ENCODE measurements at places on chromosomes 2 and 18.

DNA sequence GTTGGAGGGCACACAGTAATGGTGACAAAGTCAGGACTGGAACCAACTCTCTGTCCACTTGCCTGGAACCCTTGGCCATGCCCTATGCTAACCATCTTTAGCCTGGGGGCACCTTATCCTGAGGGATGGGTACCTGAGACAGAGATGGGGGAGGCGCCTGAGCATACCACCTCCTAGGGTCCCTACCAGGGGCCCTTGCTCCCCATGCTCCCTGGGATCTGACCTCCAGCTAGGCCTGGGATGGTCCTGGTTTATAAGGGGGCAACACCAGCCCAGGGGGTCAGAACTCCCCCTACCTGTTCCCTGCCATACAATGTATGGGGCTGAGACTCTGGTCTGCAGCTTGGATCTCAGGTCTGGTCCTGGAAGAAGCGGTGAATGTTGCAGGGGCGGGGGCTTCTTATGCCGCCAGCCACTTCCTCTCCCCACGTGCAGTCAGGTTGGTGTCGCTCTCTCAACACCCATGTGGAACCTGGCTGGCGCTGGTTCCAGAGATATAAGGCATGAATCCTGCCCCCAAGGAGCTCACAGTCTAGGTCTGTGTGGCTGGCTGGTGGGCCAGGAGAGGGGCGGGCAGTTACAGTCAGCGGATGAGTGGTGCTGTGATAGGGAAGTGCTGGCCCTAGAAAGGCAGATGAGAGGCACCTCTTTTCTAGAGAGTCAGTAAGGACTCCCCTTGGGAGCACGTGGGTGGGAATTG is 3.8 kb upstream of the TOGARAM2 start:
- no peak for DNase-seq

- no peak for DNase-seq
Measured at GRCh38 chr2:81645745-81646301, 1341.3 kb upstream of the LRRTM1 start.

DNA sequence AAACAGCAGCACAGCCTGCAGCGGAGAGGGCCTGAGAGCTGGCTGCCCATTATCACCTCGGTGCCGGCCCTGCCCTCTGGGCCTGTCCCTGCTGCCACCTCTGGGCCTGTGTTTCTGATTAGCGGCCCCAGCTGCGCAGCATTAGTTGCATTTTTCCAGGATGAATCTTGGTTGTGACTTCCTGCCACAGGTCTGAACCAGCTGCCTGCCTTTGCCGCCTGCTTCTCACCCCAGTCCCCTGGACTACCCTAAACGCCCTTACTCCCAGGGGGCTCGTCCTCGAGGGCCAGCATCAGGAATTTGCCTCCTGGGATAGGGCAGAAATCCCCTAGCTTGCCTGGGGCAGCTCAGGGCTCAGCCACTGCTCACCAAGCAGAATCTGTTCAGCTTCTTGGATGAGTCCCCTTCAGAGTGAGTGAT is 342.8 kb downstream of the DYSF start:
- DNase-seq = no peak

GRCh38 chr18:50602466-50602865 is 42.6 kb downstream of the MAPK4 start:
- no peak for DNase-seq

DNA sequence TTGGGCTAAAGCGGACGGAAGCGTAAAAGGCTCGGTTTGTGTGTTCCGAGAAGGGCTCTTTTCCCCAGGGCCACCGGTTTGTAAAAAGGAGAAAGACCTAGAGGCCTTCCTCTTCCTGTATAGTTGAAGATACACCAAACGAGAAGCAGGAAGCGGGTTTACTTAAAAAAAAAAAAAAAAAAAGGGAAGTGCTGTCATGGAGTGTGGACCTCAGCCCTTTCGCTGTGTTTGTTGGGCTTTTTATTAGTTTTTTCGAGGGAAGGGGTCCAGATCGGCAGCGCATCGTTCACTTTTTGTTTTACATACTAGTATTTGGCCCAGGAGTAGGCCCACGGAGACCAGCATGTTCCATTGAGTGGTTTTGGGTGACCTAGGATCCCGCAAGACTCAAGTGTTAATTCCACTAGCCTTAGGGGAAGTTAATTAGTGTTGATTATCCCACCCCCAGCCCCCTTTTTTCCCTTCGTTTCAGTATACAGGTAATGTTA is 676 bp downstream of the ACTR2 start:
- peak; percentile 76 for DNase-seq

DNA sequence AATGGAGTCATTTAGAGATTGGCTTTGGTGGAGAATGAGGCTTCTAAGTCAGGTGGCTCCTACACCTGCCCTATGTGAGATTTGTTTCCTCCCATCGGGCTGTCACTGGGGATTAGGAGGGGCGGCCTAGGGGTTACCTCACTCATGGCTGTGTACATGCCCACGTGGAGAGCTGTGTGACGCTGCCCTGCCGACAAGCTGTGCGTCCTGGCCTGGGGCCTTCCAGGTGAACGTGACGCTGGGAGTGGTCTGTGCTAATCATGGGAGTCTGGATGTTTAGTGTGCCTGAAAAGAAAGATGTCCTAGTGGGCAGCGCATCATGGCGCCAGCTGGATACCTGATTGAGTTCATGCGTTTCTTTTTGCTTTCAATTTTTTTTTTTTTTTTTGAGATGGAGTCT is 14.0 kb downstream of the ASB1 start:
- DNase-seq = no peak

GRCh38 chr2:173520918-173521317 is 166.2 kb downstream of the CDCA7 start:
- DNase-seq = no peak

DNA sequence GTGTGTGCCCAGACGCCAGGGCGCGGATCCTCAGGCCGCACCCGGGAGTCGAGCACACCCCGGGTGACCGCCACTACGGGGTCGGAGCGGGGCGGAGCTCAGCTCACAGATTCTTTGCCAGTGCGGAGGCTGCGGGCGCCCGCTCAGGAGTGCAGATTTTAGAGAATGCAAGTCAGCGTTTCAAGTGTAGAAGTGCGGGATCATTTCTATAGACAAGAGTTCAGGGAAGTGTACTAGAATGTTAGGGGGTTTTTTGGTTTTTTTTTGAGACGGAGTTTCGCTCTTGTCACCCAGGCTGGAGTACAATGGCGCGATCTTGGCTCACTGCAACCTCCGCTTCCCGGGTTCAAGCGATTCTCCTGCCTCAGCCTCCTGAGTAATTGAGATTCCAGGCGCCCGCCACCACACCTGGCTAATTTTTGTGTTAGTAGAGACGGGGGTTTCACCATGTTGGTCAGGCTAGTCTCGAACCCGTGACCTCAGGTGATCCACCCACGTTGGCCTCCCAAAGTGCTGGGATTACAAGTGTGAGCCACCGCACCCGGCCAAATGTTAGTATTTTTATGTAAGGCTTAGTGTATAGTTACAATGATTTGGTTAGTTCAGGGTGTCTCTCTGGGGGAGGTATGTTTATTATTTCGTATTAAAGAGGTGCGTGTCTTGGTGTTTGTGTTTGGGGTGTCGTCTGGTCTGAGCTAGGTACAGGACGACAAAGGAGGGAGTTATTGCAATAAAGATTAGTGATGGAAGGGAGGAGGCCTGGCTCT is 619 bp upstream of the FAM168B start:
- DNase-seq = peak; percentile 89

DNA sequence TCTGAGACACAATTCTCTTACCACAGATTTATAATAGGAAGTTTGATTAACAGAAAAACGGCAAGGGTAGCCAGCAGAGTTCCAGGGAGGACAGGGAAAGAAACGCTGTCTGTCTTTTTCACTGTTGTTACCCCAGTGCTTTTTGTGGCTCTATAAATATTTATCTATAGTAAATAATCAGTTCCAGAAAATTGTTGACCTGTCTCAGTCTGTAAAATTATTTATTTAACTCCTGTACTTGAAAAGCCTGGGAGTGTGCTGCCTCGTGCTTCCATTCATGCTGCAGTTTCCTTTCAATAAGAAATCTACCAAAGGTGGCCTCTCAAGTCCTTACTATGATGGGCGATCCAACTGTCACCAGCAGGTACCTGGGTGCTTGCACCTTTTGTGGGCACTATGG is 102.9 kb downstream of the ETAA1 start:
- no peak for DNase-seq

GRCh38 chr18:10015288-10015701 is 101.5 kb downstream of the VAPA start:
- no peak for DNase-seq

DNA sequence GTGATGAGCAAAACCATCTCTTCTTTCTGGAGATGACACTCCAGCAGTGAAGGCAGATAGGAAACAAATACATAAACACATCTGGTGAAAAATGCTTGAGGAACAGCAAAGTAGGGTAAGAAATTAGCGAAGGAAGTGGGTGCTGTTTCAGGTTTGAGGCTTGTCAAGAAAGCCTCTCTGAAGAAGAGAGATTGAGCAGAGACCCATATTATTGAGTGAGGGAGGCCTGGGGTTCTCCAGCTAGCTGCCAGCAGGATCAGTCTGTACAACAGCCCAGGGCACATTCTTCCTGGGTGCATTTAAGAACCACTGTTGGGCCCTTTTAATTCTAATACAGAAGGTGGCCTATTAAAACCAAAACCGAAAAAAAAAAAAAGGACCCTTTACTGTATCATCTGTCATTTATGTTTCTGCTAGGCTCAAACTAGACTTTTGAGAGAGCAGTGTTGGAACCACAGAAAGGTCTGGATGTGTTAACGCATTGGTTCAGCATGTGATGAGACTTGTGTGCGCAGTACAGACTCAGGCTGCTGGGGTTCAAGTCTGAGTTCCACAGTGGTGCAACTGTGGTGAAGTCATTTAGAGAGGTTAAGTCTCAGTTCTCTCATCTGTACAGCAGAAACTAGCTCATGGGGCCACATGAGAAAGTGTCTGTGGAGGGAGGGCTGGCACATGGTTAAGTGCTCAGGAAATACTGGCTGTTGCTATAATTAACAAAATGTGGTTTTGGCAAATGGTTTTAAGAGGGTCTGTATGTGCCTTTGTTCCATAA is 28.9 kb downstream of the MGAT5 start:
- no peak for DNase-seq

GRCh38 chr2:101803945-101804696 is 106.6 kb downstream of the MAP4K4 start:
- DNase-seq = no peak

GRCh38 chr2:13009027-13009642 is 292.4 kb downstream of the TRIB2 start:
- DNase-seq = no peak

DNA sequence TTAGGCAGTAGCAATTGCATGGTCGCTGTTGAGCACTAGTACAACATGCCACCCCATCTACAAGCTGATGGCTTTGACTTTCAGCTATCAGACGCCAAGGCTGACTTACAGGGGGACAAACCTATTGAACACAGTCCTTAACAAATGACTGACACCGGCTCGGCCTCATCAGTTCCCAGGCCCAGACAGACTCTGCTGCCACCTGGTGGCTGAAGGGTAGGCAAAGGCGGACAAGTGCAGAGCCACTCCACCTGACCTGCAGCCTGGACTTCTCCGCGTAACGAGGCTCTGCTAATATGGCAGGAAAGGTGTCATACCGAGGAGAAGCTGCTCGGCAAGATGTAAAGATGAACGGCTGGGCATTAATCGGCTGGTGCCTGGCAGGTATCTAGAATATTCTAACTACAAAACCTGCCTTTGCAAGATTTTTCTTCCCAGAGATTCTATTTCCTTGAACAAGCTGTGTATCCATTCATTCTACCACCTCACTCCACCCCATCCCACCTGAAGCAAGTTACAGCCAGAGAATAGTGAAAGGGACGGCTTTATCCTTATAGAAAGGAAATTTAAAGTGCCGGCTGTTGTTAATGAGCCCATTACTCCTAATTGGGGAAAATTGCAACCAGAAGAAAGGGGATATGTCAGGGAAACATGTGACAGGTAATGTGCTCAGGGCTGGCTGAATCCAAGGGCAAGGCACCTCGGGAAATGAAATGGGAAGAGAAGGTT is 67.4 kb downstream of the STEAP3 start:
- peak; percentile 95 for DNase-seq

DNA sequence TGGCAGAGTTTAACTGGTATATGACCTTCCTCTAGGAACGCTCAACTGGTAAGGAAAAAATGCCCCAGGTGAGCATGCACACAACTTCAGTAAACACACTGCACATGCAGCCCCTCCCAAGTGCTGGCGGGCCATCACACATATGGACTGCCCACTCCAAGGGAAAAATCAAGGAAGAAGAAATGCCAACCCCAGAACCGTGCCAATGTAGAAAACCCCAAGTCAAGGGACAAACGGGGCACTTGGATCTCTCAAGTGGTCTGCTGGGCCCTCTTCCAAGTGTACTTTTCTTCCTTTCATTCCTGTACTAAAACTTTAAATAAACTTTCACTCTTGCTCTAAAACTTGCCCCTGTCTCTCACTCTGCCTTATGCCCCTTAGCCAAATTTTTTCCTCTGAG is 76.4 kb upstream of the ACVR1 start:
- no peak for DNase-seq

- no peak for DNase-seq
Measured at GRCh38 chr2:161578998-161579397, 45.2 kb upstream of the SLC4A10 start.

- peak; percentile 54 for DNase-seq
Measured at GRCh38 chr2:36357847-36358659, 2.5 kb downstream of the CRIM1 start.

GRCh38 chr18:76252139-76252538 is 242.9 kb downstream of the ZNF516 start:
- DNase-seq = no peak

DNA sequence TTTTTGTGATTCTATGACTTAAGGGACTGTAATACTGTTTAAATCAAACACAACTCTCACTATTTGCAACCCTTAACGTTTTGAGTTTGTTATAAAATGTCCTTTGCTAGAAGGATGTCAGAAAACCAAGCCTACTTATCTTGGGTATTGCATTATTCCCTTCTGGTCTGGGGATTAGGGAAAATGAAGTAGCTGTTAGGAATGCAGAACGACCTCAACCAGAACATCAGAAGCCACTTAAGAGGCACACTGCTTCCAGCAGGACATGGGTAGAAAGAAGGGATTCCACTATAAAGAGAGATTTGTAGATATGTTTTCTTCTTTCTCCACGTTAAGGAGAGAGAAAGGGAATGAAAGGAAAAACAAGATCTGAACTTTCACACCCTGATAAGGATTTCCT is 101.2 kb downstream of the SETBP1 start:
- DNase-seq = no peak

DNA sequence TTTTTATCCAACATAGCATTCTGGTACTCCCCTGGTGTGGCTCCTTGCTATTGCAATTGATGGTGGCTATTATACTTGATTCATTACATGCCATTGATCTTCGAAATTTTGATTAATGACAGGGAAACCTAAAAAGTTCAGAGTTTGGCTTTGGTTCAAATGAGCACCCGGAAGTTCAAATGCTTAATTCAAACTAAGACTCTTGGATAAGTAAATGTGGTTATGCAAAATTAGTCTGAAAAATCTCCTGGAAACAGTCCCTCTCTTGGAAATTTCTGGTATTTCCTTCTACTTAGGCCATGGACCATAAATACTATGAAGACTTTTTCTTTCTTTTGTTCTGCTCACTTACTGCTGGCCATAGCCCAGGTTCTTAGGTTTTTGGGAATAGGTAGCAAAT is 65.3 kb upstream of the SMIM21 start:
- DNase-seq = no peak

DNA sequence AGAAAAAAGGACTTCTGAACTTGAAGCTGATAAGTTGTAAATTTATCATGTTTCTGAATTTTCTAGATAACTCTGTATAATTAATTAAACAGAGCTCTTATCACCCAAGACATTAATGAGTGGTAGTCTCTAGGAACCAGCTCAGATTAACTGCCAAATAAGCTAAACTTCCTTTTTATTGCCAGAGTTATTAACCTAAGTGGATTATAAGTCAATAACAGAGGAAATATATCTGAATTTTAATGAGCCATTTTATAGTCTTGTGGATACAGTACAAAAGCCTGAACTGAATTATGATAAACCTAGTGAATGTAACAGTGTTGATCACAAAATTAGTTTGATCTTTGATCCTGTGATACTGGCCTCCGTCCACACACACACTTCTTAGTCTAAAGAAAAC is 111.5 kb downstream of the COMMD1 start:
- no peak for DNase-seq
